ENCODE measurements at places on chromosomes 2 and 18.

- no peak for DNase-seq
Measured at GRCh38 chr2:207039225-207039624, 99.9 kb downstream of the CPO start.

DNA sequence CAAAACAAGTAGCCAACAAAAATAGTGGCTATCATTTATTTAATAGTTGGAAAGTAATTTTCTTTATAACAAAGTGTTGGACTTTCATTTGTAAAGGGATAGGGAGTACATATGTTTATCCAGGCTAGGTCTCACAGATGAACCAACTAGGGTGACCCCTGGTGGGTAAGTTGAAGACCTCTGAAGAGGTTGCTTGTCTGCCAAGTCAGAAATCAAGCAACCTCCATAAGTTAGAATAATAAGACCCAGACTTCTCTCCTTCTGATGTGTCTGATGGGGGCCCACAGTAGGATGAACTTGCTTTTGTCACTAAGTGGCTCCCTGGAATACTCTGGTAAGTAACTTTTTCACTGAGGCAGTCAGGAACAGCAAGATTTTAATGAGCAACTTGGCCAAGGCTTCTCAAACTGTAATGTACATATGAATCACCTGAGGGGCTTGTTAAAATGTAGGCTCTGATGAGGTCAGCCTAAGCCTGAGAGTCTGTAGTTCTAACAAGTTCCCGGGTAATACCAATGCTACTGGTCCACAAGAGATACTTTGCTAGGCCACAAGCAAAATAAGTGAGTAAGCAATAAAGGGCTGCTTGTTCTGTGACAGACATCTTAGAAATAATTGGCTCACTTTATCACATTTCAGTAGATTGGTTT lies 319.6 kb downstream of the PIK3C3 start:
- DNase-seq, result peak; percentile 15

GRCh38 chr2:128720080-128721022 lies 401.7 kb upstream of the HS6ST1 start:
- DNase-seq, result no peak

DNA sequence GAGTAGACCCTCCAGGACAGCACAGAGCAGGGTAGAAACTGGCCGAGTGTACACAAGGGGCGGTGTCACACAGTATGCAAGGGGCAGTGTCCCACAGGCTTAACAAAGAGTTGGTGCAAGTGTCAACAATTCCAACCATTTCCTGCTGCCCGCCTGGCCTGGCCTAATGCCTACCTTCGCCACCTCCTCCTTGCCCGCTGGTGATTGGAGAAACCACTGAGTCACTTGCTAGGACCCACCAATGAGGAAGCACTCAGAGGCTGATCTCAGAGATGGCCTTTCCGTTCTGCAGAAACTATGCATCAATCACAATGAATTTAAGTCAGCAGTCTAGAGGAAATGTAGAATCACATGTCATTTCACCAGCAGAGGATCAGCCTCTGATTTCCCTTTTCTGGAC lies 263.3 kb upstream of the PKDCC start:
- DNase-seq, result no peak

DNA sequence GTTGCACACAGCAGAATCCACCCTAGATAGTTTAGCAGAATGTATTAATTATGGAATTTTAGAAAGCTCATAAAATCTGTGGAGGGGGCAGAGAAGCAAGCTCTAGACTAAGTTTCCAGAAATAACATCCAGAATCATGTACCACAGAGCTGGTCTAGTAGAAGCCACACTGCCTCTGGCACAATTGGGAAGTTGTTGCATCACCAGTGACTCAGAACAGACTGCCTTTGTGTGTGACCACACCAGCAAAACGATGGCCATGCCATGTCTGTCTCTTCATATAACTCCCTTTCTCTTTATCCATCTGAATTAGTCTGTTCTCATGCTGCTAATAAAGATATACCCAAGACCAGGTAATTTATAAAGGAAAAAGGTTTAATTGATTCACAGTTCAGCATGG lies 158.9 kb downstream of the CCDC148 start:
- no peak for DNase-seq

DNA sequence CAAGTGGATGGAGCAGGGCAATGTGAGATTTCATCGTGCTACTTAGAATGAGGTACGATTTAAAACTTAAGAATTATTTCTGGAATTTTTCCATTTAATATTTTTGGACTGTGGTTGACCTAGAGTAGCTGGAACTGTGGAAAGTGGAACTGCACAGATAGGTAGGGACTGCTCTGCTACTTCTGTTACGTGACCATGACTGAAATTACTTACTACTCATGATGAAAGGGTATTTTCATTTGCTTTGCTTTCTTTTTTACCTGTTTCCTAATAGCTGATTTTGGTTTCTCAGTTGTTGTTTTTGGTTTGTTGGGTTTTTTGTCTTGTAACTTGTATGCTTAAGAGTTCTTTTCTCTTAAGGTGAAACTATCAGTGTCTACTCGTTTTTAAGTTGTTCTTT lies 11.4 kb downstream of the UBE2E3 start:
- DNase-seq, result no peak

DNA sequence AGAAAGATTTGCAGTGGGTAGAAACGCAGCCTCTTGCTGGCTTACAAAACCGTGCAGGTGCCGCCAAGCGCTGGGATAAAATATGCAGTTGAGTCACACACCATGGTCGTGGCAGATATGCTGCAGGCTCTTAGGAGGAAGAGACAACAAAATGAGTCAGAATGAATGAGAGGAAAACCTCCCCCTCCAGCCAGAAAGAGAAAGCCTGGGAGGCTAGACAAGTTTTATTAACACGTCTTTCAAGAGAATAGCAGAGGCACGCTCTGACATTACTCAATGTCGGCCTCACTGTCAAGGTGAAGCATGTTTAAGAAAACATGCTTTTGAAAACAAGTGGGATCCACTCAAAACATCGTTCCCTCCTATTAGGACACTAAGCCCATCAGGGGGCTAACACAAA lies 37.1 kb upstream of the ZCCHC2 start:
- DNase-seq, result no peak

- DNase-seq, result no peak
Measured at GRCh38 chr2:75570024-75570947, 9.5 kb upstream of the EVA1A start.

GRCh38 chr2:206192157-206192556 lies 32.5 kb downstream of the EEF1B2 start:
- DNase-seq, result no peak

- no peak for DNase-seq
Measured at GRCh38 chr2:223487214-223487846, 114.8 kb downstream of the SCG2 start.

DNA sequence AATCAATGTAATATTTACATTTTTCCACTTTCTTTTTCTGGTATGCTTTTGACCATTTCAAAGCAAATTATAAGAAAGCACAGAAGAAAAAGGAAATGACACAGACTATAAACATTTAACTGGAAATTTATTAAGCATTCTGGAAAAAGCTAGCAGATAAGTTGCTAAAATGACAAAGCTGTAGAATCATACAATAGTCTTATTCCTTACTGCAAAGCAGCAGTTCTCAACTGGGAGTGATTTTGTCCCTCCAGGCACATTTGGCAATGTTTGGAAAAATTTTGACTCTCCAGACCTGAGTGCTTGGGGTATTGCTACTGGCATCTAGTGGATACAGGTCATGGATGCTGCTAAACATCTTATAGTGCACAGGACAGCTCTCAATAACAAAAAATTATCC lies 75.1 kb downstream of the MBD5 start:
- no peak for DNase-seq

- DNase-seq, result no peak
Measured at GRCh38 chr2:143513081-143513480, 383.9 kb downstream of the ARHGAP15 start.

- no peak for DNase-seq
Measured at GRCh38 chr18:13653746-13654433, 72.5 kb downstream of the FAM210A start.

- no peak for DNase-seq
Measured at GRCh38 chr2:102258386-102259074, 52.8 kb upstream of the IL1RL1 start.

DNA sequence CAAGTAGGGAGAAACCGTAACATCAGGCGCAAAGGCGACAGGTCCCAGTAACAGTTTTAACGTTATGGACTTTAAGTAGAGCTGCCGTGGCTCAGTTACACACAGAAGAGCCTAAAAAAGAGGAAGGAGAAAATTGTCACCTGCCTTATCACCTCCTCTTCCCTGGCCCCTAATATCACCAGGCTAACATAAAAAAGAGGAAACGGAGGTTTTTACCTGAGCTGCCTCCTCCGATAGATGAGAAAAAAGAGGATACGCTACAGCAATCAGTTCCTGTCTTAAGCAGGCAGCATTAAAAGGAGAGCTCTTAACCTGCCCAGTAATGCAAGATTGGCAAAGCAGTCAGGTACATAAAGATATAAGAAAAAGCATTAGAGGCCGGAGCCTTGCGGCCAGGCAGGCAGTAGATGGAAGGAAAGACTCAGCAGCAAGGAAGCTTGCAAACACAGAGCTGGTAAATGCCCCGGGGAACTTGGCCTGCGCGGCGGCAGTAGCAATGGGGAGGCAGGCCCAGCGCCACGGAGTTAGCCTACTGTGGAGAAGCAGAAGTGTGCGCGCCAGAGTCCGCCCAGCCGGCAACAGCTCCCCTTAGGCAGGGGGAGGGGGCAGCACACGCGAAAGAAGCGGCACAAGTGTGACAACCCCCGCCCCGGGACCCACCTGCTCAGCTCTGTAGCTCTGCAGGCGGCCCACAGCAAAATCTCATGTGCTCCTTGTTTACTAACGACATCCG lies 116.3 kb upstream of the SCN7A start:
- DNase-seq, result no peak

DNA sequence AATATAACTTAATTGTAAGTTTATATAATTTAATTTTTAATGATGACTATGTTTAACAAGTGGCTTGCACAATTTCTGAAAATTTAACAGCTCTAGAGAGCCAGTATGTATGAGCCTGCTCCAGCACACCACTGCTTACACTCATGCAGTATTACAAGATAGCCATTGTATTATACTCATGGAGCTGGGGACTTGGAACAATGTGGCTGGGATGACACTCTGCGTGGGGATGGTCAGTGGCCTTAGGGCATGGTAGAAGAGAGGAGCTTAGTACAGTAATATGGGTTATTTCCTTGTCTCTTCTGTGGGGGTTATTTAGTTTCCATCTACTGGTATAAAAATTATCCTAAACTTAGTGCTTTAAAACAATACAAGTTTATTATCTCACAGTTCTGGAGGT lies 105.1 kb upstream of the STON1 start:
- DNase-seq, result no peak

DNA sequence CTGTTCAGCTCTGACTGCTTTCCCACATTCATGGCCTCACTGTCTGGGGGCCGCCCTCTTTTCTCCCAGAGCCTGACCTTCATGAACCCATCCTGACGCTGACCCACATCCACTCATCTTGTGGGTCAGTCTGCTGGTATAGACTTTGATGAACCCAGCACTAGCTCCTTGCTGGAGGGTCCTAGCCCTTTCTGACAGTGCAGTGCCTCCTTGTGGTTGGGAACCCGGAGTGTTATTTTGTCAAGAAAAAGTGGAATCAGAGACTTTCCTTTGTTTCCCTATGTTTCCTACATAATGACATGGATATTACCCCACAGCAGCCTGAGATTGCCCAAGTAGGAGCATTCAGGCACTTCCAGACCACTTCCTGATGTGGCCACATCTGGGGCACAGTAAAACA lies 19.3 kb upstream of the OSR1 start:
- DNase-seq, result no peak

DNA sequence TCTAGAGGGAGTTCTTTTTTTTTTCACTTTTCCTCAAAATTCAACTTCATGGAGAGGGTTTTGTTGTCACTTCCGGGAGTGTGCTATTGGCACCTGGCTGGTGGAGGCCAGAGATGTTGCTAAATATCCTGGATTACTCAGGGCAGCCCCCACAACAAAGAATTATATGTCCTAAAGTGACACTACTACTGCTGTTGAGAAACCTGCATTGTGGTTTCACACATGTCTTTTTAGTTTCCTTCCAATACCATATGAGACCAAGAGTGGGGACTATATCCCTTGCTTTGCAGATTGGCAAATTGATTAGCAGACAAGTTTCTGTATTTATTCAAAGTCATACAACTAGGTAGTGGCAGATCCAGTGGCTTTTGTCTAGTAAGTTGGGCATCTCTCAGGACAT lies 826.8 kb downstream of the TRIB2 start:
- no peak for DNase-seq

DNA sequence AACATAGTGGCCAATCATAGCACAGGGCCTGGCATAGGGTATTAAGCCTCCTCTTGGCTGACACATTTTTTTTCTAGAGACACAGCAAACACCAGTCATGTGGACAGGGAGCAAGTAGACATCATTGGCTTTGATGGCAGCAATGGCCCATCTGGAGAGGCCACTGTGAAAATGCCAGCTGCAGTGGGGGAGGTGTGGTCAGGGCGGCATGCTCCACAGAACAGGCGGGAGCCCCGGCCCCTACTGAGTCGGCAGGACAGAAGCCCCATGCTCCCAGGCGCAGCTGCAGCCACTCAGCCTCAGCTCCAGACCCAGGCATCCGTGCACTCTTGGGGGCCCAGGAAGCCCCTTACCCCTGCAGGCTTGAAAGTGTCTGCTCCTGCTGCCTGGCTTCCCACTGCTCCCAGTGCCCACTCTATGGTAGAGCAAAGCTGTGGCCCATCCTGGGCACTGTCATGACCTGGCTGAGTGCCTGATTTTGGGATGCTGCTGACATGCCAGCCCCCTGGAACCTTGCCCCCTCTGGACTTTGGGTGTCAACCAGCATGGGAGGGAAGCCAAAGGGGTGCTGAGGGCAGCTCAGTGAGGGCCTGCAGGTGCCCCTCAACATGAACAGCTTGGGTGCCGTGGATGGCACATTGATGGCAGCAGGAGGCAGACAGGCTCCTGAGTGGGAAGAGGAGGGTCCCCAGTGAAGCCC lies 23.3 kb upstream of the UBE2F start:
- DNase-seq, result no peak

DNA sequence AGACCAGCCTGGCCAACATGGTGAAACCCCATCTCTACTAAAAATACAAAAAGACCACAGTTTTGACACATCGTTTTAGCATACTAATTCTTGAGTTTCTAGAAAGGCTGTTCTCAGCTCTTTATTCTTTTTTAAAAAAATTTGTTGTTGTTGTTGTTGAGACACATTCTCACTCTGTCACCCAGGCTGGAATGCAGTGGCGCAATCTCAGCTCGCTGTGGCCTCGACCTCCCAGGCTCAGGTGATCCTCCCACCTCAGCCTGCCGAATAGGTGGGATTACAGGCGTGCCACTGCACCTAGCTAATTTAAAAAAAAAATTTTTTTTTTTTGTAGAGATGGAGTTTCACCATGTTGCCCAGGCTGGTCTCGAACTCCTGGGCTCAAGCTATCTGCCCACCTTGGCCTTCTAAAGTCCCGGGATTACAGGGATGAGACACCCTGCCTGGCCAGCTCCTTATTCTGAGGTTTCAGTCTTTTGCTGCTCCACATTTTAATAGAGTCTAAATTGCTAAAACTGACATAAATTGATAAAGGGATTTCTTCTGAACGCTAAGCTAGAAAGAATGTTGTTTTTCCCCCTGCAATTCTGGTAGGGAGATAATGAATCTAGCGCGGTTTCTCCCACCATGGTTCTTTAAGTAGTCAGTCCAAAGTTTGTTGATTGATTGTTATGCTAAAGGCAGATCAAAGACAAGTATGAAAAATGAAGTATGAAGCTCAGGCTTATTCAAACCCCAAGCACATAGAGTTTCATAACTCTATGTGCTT lies 32.6 kb upstream of the CABLES1 start:
- DNase-seq, result no peak

GRCh38 chr2:191245046-191245868 lies at the start of gene MYO1B:
Gene MYO1B, plus strand, starts transcription at chr2:191245404. Its CDS starts 31,492 bp downstream, at chr2:191276896.
- peak; percentile 82 for DNase-seq

- no peak for DNase-seq
Measured at GRCh38 chr2:29009711-29010677, 28.9 kb downstream of the TOGARAM2 start.

Data from NCI-H1436 (cell line).